ENCODE measurements at places on chromosomes 16 and 17. TPM values are rescaled to one million over a fixed set of nuclear protein-coding genes. Genes with fewer than 3 reads are reported as not detected.

- no peak for DNase-seq
Measured at GRCh38 chr16:53530046-53530445, 27.0 kb upstream of the AKTIP start.

- DNase-seq: no peak
Measured at GRCh38 chr16:11423315-11424117, 78.3 kb downstream of the RMI2 start.

DNA sequence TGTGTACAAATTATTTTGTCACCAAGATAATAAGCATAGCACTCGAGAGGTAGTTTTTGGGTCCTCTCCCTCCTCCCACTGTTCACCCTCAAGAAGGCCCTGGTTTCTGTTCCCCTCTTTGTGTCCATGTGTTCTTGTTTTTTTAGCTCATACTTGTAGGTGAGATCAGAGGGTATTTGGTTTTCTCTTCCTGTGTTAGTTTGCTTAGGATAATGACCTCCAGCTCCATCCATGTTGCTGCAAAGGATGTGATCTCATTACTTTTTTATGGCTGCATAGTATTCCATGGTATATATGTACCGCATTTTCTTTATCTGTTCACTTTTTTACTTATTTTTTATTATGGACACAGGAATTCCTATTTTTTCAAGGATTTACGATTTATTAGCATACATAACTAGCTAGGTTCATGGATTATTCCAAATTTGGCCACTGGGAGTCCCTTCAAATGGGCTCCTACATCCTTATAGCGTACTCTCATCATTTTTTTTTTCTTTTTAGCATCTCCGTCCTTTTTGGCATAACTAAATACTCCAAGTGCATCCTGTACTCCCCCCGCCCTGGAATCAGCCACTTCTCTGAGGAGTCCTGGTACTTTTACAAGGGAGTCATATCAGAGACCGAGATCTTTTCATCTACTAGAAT lies 7.3 kb downstream of the TADA2A start:
- no peak for DNase-seq

GRCh38 chr16:54875443-54875842 lies 55.2 kb upstream of the IRX5 start:
- DNase-seq: no peak

DNA sequence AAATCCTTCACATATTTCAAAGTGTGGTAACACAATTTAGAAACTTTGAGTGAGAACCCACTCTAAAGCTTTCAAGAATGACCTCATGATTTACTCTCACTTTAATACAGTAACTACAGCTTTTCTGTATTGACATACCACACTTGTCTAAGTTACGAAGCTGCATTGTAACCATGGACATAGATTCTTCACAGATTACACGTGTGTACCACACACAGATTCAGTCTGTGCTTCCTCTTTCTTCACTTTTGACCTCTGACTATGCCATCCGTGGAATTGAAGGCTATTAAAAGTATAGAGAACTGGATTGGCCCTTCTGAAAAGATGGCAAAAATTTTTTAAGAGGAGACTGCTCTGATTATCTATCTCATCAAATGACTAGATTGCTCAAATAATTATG lies 172.7 kb downstream of the TANC2 start:
- DNase-seq: no peak

GRCh38 chr16:68267612-68268405 lies 3.5 kb downstream of the SLC7A6 start:
- no peak for DNase-seq

GRCh38 chr17:41338961-41339485 lies 11.6 kb downstream of the KRT33A start:
- no peak for DNase-seq

DNA sequence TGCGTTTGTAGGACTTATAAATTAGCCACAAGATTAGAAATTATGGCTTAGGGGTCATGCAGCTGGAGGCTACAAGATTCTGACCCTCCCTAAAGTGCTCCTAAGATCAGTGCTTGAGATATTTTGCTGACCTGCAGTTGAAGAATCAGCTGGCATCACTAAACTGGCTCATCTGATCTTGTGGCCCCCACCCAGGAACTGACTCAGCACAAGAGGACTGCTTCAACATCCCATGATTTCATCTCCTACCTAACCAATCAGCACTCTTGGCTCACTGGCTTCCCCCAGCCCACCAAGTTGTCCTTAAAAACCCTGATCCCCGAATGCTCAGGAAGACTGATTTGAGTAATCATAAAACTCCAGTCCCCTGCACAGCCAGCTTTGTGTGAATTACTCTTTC lies 86.4 kb upstream of the ERCC4 start:
- no peak for DNase-seq

DNA sequence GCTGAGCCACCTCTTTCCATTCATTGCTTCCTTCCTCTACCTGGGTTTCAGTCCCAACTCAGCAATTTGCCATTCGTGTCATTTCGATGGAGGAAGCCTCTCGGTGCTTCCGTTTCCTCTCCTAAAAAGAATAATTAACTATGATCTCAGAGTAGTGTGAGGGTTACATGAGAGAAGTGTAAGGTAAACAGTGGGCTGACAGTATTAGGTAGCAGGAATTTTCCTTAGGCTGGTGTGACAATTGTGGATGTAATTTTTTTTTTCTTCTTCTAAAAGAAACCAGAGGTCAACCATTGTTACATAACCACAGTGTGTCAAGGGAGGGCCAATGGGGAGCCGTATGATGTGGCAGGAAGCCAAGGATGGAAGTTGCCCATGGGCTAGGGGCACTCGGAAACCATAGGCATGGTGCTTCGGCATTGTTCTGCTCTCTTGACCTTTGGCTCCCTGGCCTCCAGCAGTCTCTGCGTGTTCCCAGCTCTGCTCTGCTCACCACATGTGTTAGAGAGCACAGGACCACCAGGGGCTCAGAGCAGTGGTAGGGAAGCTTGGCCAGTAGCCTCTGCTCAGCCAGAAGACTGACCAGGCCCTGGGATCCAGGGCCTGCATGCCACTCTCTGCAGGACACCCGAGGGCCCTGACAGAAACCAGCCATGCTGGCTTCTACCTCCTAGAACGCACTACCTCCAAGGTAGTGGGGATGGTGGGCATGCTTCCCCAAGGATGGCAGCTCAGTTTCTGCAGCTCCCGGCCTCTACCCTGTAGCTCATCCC lies 2.0 kb upstream of the TOP2A start:
- no peak for DNase-seq

GRCh38 chr17:73467651-73468050 lies 155.8 kb upstream of the CDC42EP4 start:
- no peak for DNase-seq

- DNase-seq: no peak
Measured at GRCh38 chr16:4486126-4486893, 10.1 kb downstream of the HMOX2 start.

- DNase-seq: no peak
Measured at GRCh38 chr17:81193051-81193410, 27.0 kb upstream of the AATK start.

- no peak for DNase-seq
Measured at GRCh38 chr17:36736201-36737156, 135.1 kb downstream of the MRM1 start.

- peak; percentile 63 for DNase-seq
Measured at GRCh38 chr16:10688726-10689125, 6.0 kb downstream of the TEKT5 start.

DNA sequence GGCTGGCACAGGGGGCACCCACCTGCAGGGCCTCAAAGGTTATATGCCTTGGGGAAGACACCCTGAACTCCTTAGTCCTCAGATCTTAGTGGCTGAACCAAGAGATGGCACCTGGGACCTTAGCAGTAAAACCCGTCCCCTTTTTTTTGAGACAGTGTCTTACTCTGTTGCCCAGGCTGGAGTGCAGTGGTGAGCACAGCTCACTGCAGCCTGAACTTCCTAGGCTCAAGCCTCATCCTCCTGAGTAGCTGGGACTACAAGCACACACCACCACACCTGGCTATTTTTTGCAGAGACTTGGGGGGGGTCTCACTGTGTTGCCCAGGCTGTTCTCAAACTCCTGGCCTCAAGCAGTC lies 237.2 kb downstream of the MRTFB start:
- no peak for DNase-seq

GRCh38 chr16:66188917-66189725 lies 177.4 kb upstream of the CDH5 start:
- DNase-seq: no peak

- no peak for DNase-seq
Measured at GRCh38 chr17:71055128-71055527, 885.8 kb downstream of the KCNJ2 start.

DNA sequence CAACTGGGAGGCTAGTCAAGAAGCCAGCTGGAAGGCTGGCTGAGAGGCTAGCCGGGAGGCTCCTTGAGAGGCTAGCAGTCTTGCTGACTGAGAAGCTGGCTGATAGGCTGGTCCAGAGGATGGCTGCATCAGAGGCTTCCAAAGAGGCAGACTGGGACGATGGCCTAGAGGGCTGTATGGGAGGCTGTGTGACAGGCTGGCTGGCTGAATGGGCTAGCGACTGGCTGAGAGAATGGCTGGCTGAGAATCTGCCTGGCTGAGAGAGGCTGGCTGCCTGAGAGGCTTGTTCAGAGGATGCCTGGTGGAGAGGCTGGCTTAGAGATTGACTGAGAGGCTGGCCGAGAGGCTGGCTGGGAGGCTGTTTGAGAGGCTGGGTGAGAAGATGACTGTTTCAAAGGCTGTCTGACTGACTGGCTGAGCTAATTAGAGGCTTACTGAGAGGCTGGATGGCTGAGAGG lies 34.8 kb upstream of the ACSM2B start:
- peak; percentile 32 for DNase-seq

- DNase-seq: no peak
Measured at GRCh38 chr16:77063676-77064016, 127.3 kb upstream of the MON1B start.

DNA sequence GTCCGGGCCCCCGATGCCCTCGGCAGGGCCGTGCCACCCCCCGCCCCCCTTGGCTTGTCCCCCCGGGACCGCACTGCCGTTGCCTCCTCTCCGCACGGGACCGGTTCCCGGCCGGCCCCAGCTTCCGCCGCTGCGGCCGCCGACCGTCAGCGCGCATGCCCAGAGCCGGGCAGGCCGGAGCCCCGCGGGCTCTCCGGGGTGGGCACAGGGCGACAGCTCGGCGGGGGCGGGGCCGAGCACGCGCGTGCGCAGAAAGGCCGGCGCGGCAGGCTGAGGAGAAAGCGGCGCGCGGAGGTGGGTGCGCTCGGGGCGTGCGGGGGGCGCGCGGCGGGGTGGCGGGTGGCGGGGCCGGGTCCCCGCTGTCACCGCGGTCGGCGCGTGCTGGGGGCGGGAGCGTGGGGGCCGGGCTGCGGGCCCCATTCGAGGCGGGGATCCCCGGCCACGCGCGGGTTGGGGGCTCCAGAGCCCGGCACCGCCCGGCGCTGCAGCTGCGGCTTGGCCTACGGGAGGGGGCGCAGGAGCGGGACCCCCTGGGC lies at the start of gene TBC1D24:
TSS of gene TBC1D24 (plus strand) at position 251 of the 536 bp plus-strand sequence. CDS start 21,022 bp downstream, outside the sequence.
- DNase-seq: peak; percentile 91

DNA sequence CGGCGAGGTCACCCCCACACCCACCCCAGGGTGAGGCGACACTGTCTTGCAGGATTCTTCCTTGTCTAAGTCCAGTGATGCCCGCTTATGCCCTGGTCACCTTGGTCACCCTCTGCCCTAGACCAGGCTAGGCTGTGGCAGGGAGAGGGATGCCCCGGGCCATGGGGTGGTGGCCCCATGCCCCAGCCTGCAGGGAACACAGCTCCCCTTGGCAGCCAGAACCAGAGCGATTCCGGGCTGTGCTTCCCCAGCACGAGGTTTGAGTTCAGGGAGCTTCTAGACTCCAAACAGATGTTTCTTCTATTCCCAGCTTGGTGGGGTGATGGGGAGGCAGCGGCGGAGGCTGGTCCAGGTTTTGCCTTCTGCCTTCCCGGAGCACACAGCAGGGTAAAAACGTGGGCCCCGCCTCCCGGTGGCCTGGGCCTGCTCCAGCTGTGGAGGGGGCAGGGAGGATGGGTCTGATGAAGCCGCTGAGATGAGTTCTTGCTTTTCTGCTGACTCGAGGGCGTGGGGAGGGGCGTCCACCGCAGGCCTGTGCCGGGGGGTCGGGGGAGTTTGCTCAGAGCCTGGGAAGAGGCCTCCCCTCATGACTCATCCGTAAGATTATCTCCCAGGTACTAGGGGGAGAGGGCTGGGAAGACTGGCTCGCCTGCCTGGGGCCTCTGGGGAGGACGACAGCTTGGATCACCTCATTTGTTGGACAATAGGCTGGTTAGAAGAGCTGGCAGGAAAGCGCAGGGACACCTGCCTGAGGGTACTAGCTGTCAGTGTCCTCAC lies 15.4 kb downstream of the SMTNL2 start:
- no peak for DNase-seq

GRCh38 chr17:73787076-73788059 lies 143.1 kb upstream of the SDK2 start:
- no peak for DNase-seq

DNA sequence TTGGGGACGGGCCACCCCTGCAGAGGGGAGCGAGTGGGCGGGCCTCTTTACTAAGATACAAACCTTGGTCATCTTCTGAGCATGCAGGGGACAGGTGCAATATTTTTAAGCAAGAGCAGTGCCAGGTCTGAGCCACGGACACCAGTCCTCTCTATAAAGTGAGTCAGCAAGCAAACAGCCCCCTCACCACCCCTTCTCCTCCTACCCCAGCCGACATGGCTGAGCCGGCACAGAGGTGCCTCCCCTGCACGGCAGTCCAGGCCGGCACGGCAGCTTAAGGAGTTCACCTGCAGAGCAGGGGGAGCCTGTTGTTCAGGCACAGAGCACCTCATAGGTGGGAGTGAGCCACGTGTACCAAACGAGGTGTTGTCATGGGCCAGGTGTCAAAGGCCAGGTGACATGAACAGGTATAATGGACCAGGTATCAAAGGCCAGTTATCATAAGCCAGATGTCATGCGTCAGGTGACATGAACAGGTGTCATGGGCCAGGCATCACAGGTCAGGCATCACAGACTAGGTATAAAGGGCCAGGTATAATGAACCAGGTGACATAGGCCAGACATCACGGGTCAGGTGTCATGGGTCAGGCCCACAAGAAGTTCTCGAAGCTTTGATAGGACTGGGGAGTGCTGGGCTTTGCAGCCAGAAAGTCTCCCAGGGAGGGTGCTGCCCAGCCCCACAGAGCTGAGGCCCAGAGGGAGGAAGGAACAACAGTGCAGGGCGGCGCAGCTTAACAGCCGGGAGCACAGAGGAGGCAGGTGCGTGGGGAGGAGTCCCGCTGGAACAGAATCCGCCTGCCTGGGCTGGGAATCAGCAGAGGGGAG lies 42.6 kb upstream of the ZNF469 start:
- peak; percentile 62 for DNase-seq

The SCARF1 gene
- 31.6 TPM for total RNA-seq

The KIF2B gene
- total RNA-seq: not detected

The RHBDL1 gene
- total RNA-seq: 1.3 TPM

The ENPP7 gene
- not detected for total RNA-seq

The UQCRC2 gene
- 140 TPM for total RNA-seq

The ASGR1 gene
- total RNA-seq: 2.6 TPM

The PIK3R5 gene
- 18.5 TPM for total RNA-seq

The PRR29 gene
- 0.84 TPM for total RNA-seq

The TRIM37 gene
- total RNA-seq: 23.8 TPM

The HSD17B1 gene
- total RNA-seq: 1.3 TPM

The GPR139 gene
- total RNA-seq: not detected

The TMC8 gene
- 14.4 TPM for total RNA-seq

The CACNG3 gene
- total RNA-seq: not detected

Data from aorta (tissue), 5 donors.